Cortex of kidney (tissue), 1 donor: ENCODE measurements at places on chromosomes 5 and 9.

DNA sequence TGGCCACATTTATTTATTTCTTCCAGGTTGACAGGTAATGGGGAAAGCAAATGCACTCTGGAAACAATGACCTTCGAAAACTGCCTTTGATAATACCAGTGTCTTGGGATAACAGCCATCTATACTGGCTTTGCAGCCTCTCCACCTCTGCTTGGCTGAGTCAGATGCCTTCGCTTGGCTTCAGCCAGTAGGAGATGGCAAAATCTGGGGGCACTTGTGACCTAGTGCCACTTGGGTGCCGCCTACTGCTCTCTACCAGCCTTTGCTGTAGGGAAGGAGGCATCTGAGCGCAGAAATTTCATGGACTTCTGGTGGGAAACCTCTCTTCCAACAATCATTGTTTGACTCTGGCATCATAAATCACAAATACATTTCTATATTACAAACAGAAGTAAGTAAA is 21.8 kb downstream of the FYB1 start:
- no peak for DNase-seq

DNA sequence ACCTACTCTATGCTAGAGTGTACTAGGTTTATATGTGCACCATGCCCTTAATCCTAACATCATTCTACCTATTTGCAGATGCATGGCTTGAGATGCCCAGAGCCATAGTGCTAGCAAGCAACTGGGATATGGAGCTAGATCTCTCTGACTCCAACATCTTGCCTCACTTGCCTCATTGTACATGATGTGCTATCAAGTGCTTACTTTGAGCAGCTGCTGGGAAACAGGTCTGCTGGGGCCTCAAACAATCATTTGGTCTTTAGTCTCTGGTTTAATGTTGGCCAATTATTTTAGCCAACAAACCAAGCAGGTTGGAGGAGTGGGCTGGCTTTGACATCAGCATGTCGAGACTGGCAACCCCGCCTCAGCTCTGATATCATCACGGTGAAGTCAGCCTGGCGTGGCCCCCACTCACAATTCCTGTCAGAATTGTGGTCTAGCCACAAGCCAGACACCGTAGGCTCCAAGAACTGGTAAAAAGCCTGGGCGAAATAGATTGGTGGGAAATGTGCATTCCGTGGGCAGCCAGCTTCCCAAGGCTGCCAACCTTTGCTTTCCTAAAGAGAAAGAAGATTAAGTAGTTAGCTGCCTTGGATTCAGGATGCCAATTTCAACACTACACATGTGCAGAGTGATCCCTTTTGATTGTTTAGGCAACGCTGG is 21.1 kb upstream of the GAS1 start:
- no peak for DNase-seq

DNA sequence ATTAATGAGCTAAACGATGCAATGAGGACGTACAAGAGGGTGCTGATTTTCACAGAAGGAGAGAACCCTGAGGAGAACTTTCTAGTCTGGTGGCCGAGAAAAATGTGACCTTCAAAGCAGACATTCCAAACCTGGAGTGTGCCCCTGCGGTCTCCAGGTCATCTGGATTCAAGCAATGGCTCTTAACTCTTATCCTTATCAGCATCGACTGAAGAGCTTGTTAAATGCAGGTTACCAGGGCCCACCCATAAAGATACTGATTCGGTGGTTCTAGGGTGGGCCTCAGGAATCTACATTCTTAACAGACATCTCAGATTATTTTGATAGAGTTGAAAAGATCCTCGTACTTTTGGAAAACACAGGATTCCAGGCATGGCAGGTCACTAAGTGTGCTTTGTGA is 103.6 kb upstream of the SAP30L start:
- no peak for DNase-seq

DNA sequence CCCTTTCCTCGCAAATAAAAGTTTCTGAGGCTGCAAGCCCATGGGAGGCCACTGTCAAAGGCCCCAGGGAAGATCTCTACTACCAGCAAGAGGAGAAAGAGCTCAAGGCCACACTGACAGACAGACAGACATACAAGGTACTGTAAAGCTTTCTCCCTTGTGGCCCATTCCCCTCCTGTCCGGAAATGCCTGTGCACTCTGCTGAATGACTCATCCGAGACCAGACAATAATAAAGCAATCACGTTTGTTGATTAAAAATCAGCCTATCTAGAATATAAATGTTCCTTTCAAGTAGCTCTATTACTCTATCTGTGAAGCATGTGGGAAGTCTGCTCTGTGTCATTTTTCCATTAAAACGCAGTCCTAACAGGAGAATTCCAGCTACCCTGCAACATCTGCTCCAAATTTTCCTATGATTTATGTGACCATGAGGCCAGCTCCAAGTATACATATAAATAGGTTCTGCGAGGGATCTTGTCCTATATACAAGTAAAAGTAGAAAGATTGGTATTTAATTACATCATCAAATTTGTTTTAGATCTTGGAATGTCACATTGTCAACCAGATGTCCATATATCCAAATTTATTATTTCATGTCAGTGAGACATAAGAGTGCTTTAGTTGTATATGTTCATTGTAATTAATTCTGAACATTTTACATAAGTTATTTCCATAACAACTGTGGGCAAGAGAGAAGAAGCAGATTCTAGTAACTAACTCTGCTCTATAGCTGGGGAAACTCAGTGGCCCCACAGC is 34.7 kb upstream of the TGFBI start:
- DNase-seq = no peak

GRCh38 chr5:72448368-72448767 is 58.8 kb downstream of the ZNF366 start:
- no peak for DNase-seq

GRCh38 chr5:109982966-109983534 is 293.3 kb downstream of the MAN2A1 start:
- DNase-seq = no peak

- no peak for DNase-seq
Observed at GRCh38 chr9:76359766-76360165, 34.5 kb downstream of the RFK start.
